Adrenal gland (tissue), 19 donors: ENCODE measurements at places on chromosomes 12 and 14. TPM values are rescaled to one million over a fixed set of nuclear protein-coding genes. Genes with fewer than 3 reads are reported as not detected.

The SLC25A21 gene
- polyA plus RNA-seq, result 0.68 TPM

The PPFIA2 gene
- polyA plus RNA-seq, result 3.1 TPM

GRCh38 chr14:103130965-103131364, 7.7 kb downstream of the TNFAIP2 start:
- no peaks in the 10 kb centered on the region for H3K36me3 ChIP-seq
- peak; percentile 69 for DNase-seq
- no peak overlapping the region for H3K4me3 ChIP-seq
- no peaks in the 10 kb centered on the region for H3K27me3 ChIP-seq
- H3K4me1 ChIP-seq, result peaks cover 41% of the 10 kb centered on the region

DNA sequence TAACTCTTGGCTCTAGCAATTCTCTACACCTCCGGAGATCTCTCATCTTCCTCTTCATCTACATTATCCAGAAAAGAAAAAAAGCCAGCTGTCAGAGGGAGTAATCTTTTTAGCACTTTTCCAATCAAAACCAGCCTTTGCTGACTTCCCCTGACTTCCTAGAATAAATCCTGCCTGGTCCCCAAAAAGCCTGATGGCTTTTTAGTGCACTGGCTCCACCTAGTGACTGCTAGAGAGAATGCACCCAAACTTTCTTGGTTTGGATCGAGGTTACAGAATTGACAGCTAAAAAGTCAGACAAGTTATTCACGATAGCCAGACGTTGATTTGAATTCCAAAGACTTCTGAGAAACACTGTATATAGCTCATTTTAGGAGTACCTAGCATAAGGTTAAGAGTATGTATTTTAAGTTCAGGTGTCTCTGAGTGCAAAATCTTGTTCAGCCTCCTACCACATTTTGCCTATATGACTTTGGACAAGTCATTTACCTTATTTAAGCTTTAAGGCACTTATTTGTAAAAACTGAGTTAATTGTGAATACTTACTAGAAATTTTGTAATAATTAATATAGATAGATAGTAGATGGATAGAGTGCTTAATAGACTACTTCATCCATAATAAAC, 185.7 kb upstream of the GRIN2B start:
- H3K27ac ChIP-seq, result no peak overlapping the region
- no peaks in the 10 kb centered on the region for H3K36me3 ChIP-seq
- no peak overlapping the region for H3K4me3 ChIP-seq
- no peaks in the 10 kb centered on the region for H3K4me1 ChIP-seq
- DNase-seq, result peak; percentile 60
- no peaks in the 10 kb centered on the region for H3K27me3 ChIP-seq

The NXPH4 gene
- polyA plus RNA-seq, result 1.7 TPM

The OR6C2 gene
- not detected for polyA plus RNA-seq

- no peak overlapping the region for H3K4me3 ChIP-seq
- H3K27me3 ChIP-seq, result no peaks in the 10 kb centered on the region
- DNase-seq, result peak; percentile 56
- no peaks in the 10 kb centered on the region for H3K36me3 ChIP-seq
- peak overlapping the region; percentile 95 for H3K27ac ChIP-seq
- H3K4me1 ChIP-seq, result peaks cover 15% of the 10 kb centered on the region
Observed at GRCh38 chr12:54016478-54016964, 7.7 kb downstream of the HOXC8 start.

The PIWIL1 gene
- 0.08 TPM for polyA plus RNA-seq

- no peaks in the 10 kb centered on the region for H3K27me3 ChIP-seq
- H3K27ac ChIP-seq, result no peak overlapping the region
- H3K36me3 ChIP-seq, result no peaks in the 10 kb centered on the region
- no peak overlapping the region for H3K4me3 ChIP-seq
Observed at GRCh38 chr12:59634254-59634653, 38.4 kb downstream of the SLC16A7 start.

DNA sequence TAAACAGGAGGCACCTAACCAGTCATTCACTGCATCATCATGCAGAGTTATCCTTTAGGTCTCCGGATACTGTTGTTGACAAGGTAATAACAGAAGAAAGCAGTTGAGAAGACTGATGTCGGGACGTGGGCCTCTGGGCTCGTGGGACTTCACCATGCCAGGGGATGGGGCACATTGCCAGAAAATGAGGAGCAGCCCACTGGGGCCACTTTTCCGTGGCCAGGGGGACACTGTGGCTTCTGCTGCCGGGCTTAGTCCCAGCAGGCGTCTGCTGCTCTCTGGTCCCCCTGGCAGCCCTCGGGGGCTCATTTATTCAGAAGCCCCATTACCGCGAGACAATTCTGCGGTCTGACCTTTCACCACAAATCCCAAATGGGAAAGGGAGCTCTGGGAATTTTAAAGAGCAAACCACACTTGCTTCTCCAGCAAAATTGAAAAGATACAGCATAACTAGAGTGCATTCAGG, 201.2 kb downstream of the DAD1 start:
- peaks cover 7% of the 10 kb centered on the region for H3K27me3 ChIP-seq
- no peaks in the 10 kb centered on the region for H3K36me3 ChIP-seq
- H3K4me3 ChIP-seq, result no peak overlapping the region

DNA sequence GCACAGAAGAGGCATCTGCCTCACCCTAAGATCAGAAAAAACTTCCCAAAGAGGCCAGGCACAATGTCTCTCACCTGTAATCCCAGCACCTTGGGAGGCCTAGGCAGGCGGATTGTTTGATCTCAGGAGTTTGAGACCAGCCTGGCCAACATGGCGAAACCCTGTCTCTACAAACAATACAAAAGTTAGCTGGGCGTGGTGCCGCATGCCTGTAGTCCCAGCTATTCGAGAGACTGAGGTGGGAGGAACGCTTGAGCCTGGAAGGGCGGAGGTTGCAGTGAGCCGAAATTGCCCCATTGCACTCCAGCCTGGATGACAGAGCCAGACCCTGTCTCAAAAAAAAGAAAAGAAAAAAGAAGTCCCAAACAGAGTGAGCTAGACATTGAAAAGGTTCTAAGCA, 4.5 kb downstream of the ZBTB1 start:
- no peaks in the 10 kb centered on the region for H3K27me3 ChIP-seq
- no peaks in the 10 kb centered on the region for H3K36me3 ChIP-seq
- DNase-seq, result no peak
- H3K4me3 ChIP-seq, result no peak overlapping the region
- H3K27ac ChIP-seq, result no peak overlapping the region

DNA sequence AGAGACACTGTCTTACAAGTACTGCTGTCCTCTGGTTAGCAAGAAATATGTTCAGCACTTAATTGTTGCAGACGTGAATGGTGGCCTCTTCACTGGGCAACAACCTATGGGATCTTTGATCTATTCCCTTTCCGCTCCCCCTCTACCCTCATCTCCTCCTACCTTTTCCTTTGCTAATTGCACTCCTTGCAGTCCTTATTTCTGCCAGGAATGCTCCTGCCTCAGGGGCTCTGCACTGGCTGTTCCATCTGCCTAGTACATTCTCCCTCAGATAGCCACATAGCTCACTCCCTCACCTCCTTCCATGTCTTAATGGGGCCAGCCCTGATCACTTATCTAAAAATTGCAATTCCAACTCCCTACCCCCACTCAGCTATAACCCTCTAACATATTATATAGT, 4.5 kb upstream of the NFYB start:
- H3K36me3 ChIP-seq, result no peaks in the 10 kb centered on the region
- no peak overlapping the region for H3K4me3 ChIP-seq
- no peak overlapping the region for H3K27ac ChIP-seq
- no peaks in the 10 kb centered on the region for H3K27me3 ChIP-seq

GRCh38 chr14:20468764-20469241, 403 bp upstream of the PNP start:
- peak overlapping the region; percentile 87 for H3K27ac ChIP-seq
- H3K4me1 ChIP-seq, result peaks cover 8% of the 10 kb centered on the region
- DNase-seq, result no peak
- H3K27me3 ChIP-seq, result no peaks in the 10 kb centered on the region
- H3K4me3 ChIP-seq, result peak overlapping the region; percentile 77
- H3K36me3 ChIP-seq, result no peaks in the 10 kb centered on the region

DNA sequence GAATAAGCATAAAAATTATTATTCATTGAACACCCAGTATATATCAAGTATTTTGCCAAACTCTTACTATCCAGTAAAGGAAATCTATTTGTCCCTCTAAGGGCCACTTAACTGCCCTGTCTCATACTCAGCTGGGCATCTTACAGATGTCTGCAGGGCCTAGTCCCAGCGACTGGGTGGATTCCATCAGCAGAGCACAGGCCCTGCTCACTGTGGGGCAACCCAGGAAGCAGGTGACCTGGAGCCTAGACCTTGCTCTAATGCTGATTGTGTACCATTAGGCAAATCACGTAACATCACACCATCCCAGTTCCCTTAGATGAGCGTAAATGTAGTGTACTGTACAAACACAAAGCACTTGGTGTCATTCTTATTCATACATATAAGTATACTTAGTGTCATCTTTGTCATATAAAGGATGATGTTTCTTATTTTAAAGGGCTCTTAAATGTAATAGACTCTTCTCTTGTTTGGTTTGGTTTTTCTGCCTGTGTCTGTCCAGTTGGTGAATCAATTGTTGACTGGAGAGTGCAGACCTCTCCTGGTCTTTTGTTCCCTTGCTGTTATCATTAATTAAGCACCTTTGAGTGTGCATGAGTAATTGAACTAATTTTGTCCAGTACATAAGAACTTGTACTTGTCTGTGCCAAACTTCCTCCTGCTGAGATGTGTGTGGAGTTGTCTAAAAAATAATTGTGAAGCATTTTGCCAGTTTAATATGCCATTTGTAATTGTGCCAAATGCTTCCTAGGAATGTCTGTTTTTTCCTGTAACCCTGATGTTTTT, 49.3 kb downstream of the RAB35 start:
- no peak overlapping the region for H3K27ac ChIP-seq
- H3K4me1 ChIP-seq, result no peaks in the 10 kb centered on the region
- H3K4me3 ChIP-seq, result no peak overlapping the region
- no peak for DNase-seq

DNA sequence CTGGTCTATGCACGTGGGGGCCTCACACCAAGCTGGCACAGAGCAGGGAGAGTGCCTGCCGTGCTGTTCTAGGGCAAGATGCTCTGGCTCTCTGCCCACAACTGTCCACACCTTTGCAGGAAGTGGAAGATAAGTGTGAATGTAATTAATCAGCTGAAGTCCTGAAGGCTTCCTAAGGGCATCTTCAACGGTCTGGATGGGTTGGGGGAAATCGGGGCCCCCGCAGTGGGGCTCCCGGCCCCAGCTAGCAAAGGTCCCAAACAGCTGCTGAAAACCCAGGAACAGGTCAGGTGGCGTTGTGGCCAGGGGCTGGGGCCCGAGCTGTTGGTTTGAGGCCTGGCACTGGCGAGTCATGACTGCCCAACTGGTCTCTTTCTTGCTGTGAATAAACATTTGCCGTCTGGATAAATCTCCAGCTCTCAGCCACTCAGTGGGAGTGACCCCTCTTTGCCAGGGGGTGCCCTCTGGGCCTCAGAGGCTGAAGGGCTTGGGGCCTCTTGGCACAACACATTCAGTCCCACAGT, 6.7 kb upstream of the SLC25A29 start:
- H3K36me3 ChIP-seq, result no peaks in the 10 kb centered on the region
- H3K4me1 ChIP-seq, result peaks cover 14% of the 10 kb centered on the region
- H3K27ac ChIP-seq, result no peak overlapping the region
- H3K4me3 ChIP-seq, result no peak overlapping the region

DNA sequence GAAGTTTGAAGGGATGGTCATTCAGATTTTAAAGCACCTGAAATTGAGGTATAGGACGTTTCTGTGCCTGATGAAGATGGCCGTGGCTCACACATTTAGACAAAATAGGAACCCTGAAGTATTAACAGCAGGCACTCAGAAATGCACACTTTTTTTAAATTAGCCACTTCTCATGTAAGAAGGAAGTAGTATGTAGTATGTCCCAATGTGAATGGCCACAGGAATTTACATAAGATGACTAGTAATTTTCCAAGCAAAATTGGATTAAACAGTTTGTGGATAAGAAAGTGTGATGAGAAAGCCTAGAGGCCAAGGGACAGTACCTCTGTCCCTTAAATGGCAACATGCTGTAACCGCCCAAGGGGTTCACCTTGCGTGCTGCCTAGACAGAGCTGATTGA, 1.8 kb upstream of the MIS18BP1 start:
- H3K4me1 ChIP-seq, result peaks cover 17% of the 10 kb centered on the region
- no peak overlapping the region for H3K27ac ChIP-seq
- no peak for DNase-seq
- H3K36me3 ChIP-seq, result no peaks in the 10 kb centered on the region
- no peaks in the 10 kb centered on the region for H3K27me3 ChIP-seq
- H3K4me3 ChIP-seq, result no peak overlapping the region

- H3K36me3 ChIP-seq, result no peaks in the 10 kb centered on the region
- no peaks in the 10 kb centered on the region for H3K4me1 ChIP-seq
- DNase-seq, result no peak
Observed at GRCh38 chr14:25803386-25804018, 753.6 kb upstream of the STXBP6 start.

- H3K36me3 ChIP-seq, result no peaks in the 10 kb centered on the region
- H3K27me3 ChIP-seq, result no peaks in the 10 kb centered on the region
- DNase-seq, result no peak
- no peak overlapping the region for H3K4me3 ChIP-seq
- H3K27ac ChIP-seq, result no peak overlapping the region
- no peaks in the 10 kb centered on the region for H3K4me1 ChIP-seq
Observed at GRCh38 chr12:88706286-88706685, 126.0 kb upstream of the KITLG start.

The ENDOU gene
- polyA plus RNA-seq, result 0.51 TPM

DNA sequence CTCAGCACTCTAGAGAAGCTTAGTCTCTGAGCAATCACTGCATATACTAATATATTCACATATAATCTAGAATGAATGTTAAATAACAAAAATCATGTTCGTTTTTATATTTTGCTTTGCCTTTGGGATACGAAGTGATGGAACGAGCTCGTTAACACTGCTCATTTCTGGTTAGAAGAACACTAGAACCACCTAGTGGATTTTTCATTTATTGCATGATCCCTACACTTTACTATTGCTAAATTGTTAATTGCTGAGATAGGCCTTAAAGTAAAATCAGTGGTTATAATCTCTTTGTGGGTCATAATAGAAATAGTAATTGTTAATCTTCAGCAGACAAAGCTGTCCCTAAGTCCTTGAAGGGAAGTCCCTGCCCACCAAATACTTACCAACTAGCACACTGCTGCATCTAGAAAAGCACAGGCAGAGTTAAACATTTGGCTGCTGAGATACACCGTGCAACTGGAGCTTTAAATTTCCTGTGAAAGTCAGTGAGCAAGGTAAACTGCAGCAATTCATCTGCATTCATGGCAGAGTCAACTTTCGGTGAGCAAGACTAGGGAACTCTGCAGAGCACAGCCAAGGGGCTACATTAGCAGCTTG, 353.7 kb downstream of the APAF1 start:
- H3K27ac ChIP-seq, result no peak overlapping the region
- H3K27me3 ChIP-seq, result no peaks in the 10 kb centered on the region
- H3K36me3 ChIP-seq, result no peaks in the 10 kb centered on the region
